ENCODE measurements at places on chromosomes 6 and 20. TPM values are rescaled to one million over a fixed set of nuclear protein-coding genes. Genes with fewer than 3 reads are reported as not detected.

The KPNA5 gene
- total RNA-seq, result 7.2 TPM

DNA sequence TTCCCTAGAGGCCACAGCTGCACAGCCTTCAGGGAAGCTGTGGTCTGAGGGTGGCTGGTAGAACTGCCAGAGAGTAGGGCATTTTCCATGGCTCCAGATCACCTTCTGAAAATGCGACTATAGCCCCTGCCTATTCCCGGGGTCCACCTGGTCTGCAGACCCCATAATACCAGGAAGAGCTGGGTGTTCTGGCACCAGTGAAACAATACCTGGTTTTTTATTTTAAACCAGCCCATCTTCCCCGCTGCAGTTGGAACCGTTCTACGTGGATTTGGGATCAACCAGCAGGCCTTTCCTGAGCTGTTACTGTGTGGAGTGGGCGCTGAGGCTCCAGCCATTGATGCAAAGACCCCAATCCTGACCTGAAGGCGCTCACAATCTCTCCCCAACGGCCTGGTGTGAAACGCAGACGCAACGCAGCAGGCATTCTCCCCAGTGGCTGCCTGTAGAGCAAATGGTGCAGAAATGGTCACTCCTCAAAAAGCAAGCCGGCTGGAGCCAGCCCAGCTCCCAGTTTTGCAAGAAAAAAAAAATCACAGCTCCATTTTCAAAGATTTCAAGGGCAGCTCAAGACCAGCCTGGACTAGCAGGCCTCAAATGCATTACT lies 11.3 kb downstream of the NPEPL1 start:
- DNase-seq, result no peak

GRCh38 chr20:19990850-19991249 lies 26.3 kb upstream of the NAA20 start:
- no peak for DNase-seq

The CSNK2B gene
- total RNA-seq, result 270 TPM

The FAM83B gene
- total RNA-seq, result not detected

DNA sequence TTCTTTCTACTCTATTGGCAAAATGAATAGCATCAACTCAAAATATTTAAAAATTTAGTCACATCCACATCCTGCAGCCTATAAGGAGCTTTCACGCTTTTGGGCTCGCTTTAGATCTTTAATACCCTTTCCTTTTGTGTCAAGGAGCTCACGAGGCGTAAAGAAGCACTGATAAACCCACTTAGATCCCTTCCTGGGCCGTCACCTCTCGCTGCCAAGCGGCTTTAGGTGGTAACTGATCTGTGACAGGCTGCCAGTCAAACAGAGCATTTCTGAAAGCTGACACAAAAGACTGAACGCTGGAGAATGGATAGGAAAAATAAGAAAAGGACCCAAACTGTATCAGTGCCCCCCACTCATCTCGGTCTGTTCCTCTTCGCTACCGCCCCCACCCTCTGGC lies 385.7 kb upstream of the MMS22L start:
- DNase-seq, result no peak

DNA sequence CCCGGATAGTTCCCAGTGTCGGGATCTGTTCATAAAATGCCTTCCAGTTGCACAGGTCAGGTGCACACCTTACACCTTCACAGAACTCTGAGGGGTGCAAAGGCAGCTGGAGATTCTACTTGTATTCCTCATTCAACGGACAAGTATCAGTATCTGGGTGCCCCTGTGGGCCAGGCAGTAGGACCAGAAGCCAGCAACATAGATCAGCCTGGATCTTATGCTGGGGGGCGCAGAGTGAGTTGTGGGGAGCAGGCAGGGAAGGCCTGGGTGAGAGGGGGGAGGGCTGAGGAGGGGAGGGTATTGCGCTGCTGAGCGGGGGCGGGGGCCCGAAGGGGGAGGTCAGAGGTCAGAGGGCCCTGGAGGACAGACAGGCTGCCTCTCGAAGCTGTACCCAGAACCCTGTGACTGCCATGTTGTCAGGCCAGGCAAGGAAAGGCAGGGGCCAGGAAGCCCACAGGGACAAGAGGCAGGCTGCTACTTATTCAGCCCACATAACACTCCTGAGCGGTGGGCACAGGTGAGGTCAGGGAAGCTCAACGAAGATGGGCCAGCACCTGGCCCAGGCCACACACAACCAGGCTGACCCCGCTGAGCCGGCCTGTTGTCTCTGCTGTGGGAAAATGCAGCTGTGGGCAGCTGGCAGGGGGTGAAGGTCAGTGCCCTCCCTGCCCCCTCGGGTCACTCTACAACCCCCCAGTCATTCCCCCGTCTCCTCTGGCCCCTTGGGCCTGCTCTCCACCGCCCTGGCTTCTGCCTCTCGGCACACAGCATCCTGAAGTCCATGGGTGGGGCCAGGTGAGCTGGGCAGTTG lies 1.1 kb downstream of the OPRL1 start:
- DNase-seq, result no peak

GRCh38 chr6:1612299-1612973 lies 2.7 kb downstream of the FOXC1 start:
- DNase-seq, result no peak

The TP53TG5 gene
- not detected for total RNA-seq

DNA sequence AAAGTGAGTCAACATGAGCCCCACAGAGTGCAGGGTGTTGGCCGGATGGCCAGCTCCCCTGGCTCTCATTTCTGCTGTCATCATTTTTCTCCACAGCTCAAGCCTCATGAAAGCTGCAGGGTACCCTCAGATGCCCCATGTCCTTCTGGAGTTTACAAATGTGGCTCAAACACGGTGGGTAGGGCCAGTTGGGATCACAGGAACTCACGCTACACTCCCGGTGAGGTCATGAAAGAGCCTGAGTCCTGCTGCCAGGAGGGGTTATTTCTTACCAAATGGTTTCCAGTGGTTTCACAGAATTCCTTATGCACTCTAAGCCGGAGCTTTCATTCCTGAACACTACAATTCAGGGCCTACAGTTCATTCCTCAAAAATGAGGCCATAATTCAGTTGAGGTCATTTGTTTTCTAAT lies 78.7 kb downstream of the TMEM170B start:
- DNase-seq, result peak; percentile 94

DNA sequence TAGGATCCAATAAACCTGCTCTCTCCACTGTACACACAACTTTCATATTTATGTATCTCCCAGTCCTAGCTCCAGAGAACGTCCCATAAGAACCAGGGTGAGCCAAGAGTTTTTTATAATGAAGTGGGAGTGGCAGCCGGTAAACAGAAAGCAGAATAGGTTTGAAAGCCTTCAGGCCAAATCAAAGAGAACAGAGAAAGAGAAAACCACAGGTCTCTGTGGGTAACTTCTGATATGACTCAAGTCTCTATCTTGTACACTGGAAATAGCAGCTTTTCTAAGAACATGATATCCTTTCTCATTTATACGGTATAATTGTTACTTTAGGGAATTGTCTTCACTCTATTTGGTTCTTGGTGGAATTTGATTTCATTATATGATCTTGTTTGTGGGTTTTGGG lies 273.6 kb downstream of the PACRG start:
- DNase-seq, result no peak

DNA sequence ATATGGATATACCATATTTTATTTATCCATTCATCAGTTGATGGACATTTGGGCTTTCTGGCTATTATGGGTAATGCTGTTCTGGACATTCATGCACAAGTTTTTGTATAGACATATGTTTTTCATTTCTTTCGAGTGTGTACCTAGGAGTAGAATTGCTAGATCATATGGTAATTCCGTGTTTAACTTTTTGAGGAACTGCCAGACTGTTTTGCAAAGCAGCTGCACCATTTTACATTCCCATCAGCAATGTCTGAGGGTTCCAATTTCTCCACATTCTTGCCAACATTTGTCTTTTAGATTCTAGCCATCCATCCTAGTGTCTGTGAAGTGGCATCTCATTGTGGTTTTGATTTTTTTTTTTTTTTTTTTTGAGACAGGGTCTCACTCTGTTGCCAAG lies 20.8 kb downstream of the SRC start:
- DNase-seq, result no peak

DNA sequence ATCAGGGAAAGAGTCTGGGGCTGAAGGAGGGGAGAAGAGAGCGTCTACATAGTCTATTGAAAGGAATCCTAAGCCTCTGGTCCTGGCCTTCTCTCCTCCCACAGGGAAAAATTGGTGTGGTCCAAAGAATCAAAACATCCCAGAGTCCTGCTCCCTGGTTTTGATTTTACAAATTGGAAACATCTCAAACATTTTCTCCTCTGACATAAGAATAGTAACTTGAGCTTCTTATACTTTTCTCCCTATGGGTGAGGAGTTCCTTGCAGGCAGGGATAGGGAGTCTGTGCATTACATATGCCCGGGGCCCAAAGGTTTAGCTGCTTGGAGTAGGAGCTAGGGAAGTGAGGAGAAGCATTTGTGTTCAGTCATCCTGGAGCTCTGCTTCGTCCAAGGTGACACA lies 120.0 kb upstream of the GGTLC1 start:
- DNase-seq, result no peak

The SLC22A23 gene
- total RNA-seq, result 2.7 TPM

DNA sequence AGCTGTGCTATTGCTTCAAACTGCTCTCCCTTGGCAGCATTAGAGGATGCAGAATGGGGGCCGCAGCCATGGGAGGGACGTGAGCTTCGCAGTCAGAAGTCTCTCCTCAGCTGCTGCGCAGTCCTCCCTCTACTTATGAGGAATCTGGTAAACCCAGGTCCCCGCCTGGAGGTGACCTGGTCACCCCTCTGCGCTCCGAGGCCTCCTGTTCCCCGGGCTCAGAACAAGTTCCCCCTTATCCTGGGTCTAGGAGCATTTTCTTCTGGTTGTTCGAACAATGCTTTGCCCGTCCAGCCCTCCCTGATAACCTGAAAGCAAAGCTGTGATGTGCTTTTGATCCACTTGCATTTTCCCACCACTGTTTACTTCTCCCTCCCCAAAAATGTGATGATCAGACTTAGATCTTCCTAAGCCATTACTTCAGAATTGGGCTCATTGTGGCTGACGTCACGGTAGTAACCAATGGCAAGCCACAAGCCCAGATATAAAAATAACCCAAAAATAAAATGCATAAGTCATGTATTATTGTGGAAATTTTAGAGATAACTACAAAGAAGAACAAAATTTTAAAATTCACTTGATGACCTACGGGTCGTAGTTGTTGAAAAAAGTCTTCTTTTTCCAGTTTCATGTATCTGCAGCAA lies 80.7 kb downstream of the SERAC1 start:
- no peak for DNase-seq

DNA sequence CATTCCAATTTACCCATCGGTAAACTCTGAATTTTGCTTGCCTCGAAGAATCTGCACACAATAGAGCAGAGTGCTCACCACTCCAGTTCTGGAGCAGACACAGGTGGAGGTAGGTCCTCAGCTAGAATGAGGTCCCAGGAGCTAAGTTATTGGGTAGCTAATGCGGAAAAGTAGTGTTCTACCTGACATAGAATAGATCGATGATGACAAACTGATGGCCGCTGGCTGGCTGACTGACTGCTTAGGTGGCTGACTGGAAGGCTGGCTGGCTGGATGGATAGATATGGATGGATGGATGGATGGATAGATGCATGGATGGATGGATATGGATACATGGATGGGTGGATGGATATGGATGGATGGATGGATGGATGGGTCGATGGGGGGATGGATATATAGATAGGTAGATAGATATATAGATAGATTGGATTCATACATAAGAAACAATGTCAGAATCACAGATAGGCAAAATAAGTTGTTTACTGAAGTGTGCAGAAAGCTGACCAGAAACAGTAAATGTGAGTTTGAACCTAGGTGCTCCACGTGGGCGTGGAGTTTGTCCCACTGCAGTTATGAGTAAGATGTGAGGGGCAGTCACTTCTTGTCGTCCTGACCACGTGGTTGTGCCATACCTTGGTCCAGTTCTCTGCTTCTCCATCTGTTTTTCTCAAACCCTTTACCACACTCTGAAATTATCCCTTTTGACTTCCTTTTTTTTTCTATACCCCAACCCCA lies 62.1 kb downstream of the TBXT start:
- no peak for DNase-seq

The ZNF311 gene
- not detected for total RNA-seq

The TNXB gene
- total RNA-seq, result not detected

- DNase-seq, result no peak
These were observed 2.7 kb downstream of the FBXO9 start for GRCh38 chr6:53067849-53068361.

The CRISP3 gene
- total RNA-seq, result not detected

The BACH2 gene
- total RNA-seq, result 1.3 TPM

The RREB1 gene
- 16.9 TPM for total RNA-seq

- no peak for DNase-seq
These were observed 751.1 kb downstream of the DHX35 start for GRCh38 chr20:39713076-39713840.

DNA sequence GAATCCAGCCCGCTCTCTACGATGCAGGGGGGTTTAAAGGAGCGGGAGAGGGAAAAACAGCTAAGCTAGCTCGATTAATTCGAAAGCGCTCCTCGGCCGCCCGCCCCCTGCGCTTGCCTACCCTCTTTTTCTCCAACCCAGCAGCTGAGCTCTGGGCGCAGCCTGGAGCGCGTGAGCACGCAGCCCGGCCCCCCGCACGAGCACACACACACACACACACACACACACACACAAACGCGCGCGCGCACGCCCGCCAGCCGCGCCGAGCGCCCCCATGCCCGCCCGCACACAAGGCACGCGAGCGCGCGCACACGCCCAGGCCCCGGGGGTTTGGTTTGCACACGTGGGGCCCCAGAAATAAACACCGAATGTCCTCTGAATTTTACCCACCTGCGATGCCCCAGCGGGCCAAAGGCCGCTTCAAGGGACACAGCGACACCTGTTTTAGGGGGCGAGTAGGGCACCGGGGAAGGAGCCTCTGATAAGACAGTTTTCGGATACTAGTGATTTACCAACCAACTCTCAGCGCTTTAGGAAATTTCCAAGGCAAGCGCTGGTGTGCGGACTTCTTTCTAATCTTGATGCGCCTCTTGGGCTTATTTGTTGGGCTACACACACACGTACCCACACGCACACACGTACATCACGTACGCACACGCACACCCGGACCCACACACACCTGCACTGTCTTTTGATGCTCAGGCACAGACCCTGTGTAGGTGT lies 802 bp upstream of the NRN1 start:
- peak; percentile 62 for DNase-seq

The FAM110A gene
- 6.4 TPM for total RNA-seq

The BNIP5 gene
- not detected for total RNA-seq

GRCh38 chr20:2742934-2743559 lies 50.5 kb downstream of the EBF4 start:
- DNase-seq, result peak; percentile 67

GRCh38 chr20:34581341-34582184 lies 23.0 kb downstream of the MAP1LC3A start:
- DNase-seq, result peak; percentile 30

DNA sequence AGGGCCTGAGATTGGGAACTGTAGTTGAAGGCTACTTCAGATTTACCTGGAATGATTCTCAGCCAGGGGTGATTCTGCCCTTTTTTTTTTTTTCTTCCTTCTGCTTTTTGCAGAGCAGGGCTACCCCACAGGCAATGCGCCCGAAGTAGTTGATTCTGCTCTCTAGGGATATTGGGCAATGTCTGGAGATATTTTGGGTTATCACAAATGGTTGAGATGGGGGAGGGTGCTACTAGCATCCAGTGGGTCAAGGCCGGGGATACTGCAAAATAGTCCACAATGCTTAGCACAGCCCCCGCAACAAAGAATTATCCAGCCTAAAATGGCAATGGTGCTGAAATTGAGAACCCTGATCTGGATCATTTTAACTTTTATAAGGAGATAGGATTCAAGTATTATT lies 71.2 kb upstream of the ZMYND8 start:
- no peak for DNase-seq

GRCh38 chr6:91572878-91573277 lies 986.0 kb upstream of the MAP3K7 start:
- no peak for DNase-seq

The IYD gene
- total RNA-seq, result not detected

GRCh38 chr20:3068986-3069900 lies 2.2 kb upstream of the OXT start:
- no peak for DNase-seq
